ENCODE measurements at places on chromosomes 1 and 21. TPM values are rescaled to one million over a fixed set of nuclear protein-coding genes. Genes with fewer than 3 reads are reported as not detected.

GRCh38 chr1:182599339-182599738 is 4.8 kb downstream of the RGS16 start:
- H3K27ac ChIP-seq: no peak overlapping the region
- H3K36me3 ChIP-seq: peaks cover 5% of the 10 kb centered on the region
- H3K4me3 ChIP-seq: no peak overlapping the region
- no peak for DNase-seq
- H3K27me3 ChIP-seq: peaks cover 11% of the 10 kb centered on the region

GRCh38 chr1:160410406-160411005 is 10.1 kb downstream of the VANGL2 start:
- no peaks in the 10 kb centered on the region for H3K4me1 ChIP-seq
- H3K27ac ChIP-seq: no peak overlapping the region
- no peak overlapping the region for H3K4me3 ChIP-seq
- DNase-seq: no peak
- H3K27me3 ChIP-seq: no peaks in the 10 kb centered on the region

DNA sequence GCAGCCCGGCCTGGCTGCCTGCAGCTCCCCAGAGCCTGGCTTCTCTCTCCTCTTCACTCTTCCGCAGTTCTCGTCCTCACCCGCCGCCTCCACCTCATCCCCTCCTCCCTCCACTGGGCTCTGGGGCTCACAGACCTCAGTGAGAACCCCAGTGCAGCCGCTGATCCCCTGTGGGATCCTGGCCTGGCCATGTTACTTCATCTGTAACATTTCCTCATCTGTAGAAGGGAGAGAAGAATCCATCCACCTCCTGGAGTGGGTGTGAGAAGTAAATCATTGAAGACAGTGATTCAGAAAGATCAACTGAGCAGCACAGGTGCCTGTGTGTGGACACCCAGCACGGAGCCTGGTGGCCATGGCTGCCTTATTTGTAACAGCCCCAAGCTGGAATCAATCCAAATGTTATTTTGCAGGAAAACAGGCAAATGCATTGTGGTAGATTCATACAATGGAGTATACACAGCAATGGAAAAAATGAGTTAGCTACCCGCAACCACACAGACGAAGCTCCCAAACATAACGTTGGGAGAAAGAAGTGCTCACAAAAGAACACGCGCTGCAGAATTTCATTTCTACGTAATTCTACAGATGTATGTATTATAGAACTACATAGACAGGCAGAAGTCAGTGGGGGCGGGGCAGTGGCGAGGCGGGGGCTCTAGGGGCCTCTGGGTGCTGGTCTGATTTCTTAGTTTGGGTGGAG is 8.7 kb downstream of the LAPTM5 start:
- H3K4me3 ChIP-seq: peak overlapping the region; percentile 64
- H3K27ac ChIP-seq: peak overlapping the region; percentile 96
- H3K36me3 ChIP-seq: peaks cover 38% of the 10 kb centered on the region
- H3K27me3 ChIP-seq: no peaks in the 10 kb centered on the region
- no peak for DNase-seq
- H3K4me1 ChIP-seq: peaks cover 99% of the 10 kb centered on the region

GRCh38 chr1:59696421-59697115 is 118.2 kb upstream of the HOOK1 start:
- H3K27me3 ChIP-seq: no peaks in the 10 kb centered on the region
- DNase-seq: no peak
- peaks cover 6% of the 10 kb centered on the region for H3K36me3 ChIP-seq
- peak overlapping the region; percentile 82 for H3K27ac ChIP-seq
- peak overlapping the region; percentile 66 for H3K4me3 ChIP-seq

The PCNT gene
- total RNA-seq: 104 TPM

The SFN gene
- total RNA-seq: 0.73 TPM

- H3K4me1 ChIP-seq: no peaks in the 10 kb centered on the region
- H3K4me3 ChIP-seq: no peak overlapping the region
- peaks cover 25% of the 10 kb centered on the region for H3K27me3 ChIP-seq
- no peak overlapping the region for H3K27ac ChIP-seq
Measured at GRCh38 chr21:33315946-33316710, 8.6 kb upstream of the IFNAR1 start.

DNA sequence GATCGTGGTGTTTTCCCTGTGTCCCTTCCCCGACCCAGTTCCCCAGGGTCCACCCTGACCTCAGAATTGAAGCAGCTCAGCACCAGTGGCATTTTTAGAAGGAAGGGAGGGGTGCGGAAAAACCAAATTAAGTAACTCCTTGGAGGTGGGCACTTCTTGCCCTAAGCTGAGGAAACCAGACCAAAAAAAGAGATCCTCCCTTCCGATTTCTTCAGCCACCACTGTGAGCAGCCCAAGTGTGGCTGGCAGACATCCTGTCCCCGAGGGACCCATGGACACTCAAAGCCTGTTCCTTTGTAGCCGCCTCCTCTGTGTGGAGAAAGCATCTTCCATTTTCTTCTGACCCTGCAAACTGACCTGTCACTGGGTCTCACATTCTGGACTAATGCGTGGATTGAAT is 31.3 kb downstream of the KIRREL1 start:
- no peak overlapping the region for H3K4me3 ChIP-seq
- H3K36me3 ChIP-seq: no peaks in the 10 kb centered on the region
- H3K27me3 ChIP-seq: peaks cover 2% of the 10 kb centered on the region
